Activated CD8-positive, alpha-beta memory T cell treated with anti-CD3 and anti-CD28 coated beads for 4 hours (primary cell): ENCODE measurements at places on chromosomes 5 and 9.

- no peak for DNase-seq
Observed at GRCh38 chr5:76021936-76022584, 61.1 kb upstream of the SV2C start.

DNA sequence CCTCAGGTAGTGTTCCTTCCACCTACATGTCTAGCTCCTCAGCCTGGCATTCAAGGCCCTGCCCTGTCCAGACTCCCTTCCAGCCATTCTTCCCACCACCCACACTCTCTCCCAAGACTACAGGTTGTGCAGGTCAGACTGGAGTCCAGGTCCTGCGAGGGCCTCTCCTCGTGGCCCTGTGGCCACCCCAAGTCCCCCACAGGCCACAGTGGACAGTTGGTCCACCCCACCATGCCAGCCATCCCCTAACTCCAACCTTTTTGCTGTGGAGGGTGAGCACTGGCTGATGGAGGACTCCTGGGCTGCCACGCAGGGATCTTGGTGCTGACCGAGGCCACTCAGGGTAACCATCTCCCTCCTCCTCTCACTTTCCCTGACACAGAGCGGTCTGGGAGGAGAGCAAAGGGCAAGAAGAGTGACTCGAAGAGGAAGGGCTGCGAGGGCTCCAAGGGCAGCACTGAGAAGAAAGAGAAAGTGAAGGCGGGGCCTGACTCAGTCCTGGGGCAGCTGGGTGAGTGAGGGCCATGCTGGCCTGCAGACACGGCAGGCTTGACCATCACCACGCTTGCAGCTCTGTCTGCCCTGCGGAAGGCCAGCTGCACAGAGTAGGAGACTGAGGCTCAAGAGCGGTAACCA lies 51.0 kb downstream of the JADE2 start:
- DNase-seq, result no peak

- DNase-seq, result no peak
Observed at GRCh38 chr9:130692321-130692720, 1.3 kb upstream of the EXOSC2 start.

- DNase-seq, result no peak
Observed at GRCh38 chr9:73155968-73156864, 4.6 kb downstream of the ANXA1 start.

- DNase-seq, result no peak
Observed at GRCh38 chr9:88837731-88838130, 153.5 kb upstream of the S1PR3 start.

- no peak for DNase-seq
Observed at GRCh38 chr9:87346061-87346665, 151.5 kb upstream of the DAPK1 start.

DNA sequence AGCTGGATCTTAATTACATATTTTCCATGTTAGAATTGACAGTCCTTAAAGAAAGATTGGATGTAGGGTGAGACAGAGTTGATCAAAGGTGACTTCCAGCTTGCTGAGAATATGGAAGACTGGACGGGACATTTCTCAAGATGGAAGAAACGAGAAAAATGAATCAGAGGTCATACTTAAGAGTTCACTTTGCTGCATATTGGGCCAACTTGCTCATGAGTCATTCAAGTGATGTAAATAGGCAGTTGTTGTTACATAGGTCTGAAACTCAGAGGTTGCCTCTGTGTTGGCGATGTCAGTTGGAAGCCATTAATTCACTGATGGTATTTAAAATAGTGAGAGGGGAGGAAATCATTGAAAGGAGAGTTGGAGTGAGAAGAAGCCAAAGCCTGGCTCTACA lies 132.8 kb downstream of the CD180 start:
- DNase-seq, result no peak

GRCh38 chr5:9830184-9830583 lies 200.0 kb upstream of the TAS2R1 start:
- DNase-seq, result no peak

- DNase-seq, result no peak
Observed at GRCh38 chr9:95939472-95939871, 64.0 kb downstream of the ERCC6L2 start.

DNA sequence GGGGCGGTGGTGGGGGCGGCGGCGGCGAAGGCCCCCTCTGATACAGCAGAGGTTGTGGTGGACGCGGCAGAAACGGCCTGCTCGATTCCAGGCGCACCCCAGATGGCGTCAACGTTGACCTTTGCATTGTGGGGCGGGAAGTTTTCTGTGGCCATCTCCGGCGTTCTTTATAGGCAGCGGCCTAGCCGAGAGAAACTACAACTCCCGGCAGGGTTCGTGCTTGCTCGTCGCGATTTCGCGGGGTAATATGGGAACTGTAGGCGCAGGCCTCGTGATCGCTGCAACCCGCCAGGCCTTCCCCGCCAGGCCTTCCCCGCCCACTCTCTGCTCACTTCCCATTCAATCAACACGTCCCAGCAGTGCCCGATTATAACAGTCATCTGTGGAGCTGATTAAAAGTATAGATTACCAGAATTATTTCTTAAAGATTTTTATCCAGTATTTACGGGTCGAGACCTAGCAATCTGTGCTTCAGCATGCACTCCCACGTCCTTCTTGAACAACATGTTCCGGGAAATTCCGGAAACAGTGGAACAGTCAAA lies at the start of gene BOD1:
Gene BOD1, minus strand, starts transcription at position 74 of the 542 bp plus-strand sequence. CDS start 214 bp downstream, outside the sequence.
- peak; percentile 89 for DNase-seq

- DNase-seq, result no peak
Observed at GRCh38 chr5:176542135-176542595, 5.0 kb upstream of the RNF44 start.

- DNase-seq, result no peak
Observed at GRCh38 chr9:100104314-100104713, 5.3 kb downstream of the INVS start.

- DNase-seq, result no peak
Observed at GRCh38 chr9:96859461-96860198, 5.3 kb upstream of the ZNF782 start.

DNA sequence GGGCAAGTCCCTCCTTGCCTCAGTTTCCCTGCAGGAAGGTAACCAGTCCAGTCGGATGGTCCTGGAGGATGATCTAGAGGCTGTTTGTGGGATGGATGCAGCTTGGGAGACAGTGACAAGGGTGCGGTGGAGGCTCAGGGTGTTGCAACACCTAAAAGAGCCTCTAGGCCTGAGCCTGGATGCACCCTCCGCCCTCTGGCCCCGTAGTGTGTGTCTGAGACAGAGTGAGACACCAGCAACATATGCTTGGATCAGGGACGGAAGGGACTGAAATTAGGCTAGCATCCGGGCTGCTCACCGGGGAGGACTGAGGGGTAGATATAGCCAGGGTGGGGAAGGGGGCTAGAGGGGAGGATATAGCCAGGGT lies 1.1 kb downstream of the CRAT start:
- no peak for DNase-seq

GRCh38 chr9:134993416-134993815 lies 75.7 kb upstream of the FCN1 start:
- DNase-seq, result no peak

GRCh38 chr5:31936683-31937082 lies 237.4 kb downstream of the GOLPH3 start:
- no peak for DNase-seq

DNA sequence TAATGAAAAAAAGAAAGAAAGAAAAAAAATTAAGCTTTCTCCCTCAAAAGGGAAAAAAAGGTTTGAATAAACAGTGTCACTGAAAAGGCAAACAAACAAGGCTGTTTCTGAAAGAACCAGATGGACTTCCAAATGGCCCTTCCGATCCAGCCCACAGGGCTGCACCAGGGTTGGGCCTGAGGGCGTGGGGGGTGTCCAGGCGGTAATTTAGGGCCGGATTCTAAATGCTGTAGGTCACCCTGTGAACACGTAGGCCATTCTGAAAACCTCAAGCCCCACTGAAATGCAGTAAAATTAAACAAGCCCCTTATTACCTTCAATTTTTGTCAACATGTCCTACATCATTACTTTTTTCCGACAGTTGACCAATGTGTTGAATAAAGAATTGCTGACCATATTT lies 132.1 kb downstream of the HSD17B3 start:
- DNase-seq, result no peak

DNA sequence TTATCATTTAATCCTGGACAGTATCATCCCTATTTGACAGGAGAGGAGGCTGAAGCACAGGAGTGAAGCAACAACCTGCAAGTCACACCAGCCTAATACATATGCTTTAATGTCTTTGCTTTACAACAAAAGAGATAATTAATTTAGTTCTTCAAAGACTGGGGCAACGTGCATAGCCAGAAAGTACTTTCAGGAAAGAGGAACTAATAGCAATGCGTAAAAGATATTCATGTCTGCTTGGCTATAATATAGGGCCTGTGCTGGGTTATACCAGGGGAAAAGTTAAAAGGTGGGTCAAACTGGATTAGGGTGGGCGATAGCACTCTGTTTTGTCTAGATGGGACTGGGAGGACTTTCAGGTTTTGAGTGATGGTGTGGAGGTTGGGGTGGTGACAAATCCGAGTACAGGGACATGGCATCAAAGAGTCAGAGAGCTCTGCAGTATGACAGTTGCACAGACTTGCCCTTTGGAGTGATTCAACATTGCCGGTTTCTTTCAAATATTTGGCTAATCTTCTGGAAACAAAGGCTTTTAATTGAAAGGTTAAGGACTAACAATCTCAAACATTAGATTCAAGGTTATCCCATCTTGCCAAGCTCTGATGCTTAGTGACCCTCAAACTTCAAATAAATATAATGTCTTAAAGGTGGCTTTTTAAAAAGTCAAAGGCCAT lies 11.9 kb downstream of the DAB2 start:
- DNase-seq, result no peak

DNA sequence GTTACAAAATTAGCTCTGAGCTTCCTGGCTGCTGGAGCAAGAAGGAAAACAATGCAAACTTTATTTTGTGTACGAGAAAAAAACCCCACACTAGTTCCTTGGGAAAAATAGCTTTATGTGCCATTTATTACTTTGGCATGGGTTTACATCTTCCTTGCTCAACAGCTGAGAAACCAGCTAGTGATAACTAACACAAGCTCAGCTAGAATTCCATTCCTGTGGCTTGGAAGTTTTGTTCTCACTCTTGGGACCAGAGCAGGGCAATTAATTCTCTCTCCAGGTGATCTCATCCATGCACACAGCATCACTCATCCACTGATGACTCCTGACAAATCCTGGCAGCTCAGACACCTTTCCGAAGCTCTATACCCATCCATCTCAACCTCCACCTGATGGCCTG lies 104.1 kb downstream of the CRB2 start:
- DNase-seq, result no peak

DNA sequence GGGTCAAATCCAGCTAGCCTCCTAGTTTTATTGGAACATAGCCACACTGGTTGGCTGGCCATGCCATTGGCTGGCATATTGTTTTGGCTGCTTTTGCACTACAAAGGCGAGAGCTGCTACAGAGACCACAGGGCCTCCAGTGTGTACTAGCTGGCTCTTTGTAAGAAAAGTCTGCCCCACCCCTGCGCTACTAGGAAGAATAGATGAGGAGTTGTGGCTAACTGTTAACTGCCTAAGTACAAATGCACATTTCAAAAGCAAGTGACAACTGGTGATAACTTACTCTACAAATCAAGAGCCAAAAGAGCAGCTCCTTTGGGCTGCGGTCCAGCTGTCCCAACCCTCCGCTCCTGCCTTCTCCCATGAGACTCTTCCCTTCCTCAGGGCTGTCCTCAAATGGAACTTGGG lies 63.9 kb downstream of the SERINC5 start:
- DNase-seq, result no peak

- no peak for DNase-seq
Observed at GRCh38 chr5:108420755-108421154, 38.9 kb upstream of the FBXL17 start.

GRCh38 chr9:6758248-6758497 lies 400 bp downstream of the KDM4C start:
- no peak for DNase-seq

GRCh38 chr5:109649318-109649717 lies 40.4 kb upstream of the MAN2A1 start:
- DNase-seq, result no peak

GRCh38 chr5:177437623-177438022 lies 9.0 kb upstream of the PRR7 start:
- no peak for DNase-seq

DNA sequence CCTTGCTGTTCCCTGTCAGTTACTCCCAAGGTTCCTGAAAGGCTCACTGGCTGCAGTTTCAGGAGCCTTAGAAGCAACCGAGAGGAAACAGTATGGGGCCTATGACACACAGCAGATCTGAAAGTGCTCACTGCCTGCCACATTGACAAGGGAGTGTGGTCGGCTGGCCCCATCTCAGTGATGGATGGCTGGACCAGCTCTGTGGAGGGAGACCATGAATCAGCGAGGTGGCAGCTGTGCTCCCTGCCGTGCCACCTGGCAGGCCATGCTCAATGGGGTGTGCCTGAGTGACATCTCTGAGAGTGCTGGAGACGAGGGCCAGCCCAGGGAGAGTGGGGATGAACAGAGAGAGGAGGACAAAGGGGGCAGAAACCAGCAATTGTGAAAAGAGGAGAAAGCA lies 49.1 kb downstream of the DOCK2 start:
- no peak for DNase-seq

DNA sequence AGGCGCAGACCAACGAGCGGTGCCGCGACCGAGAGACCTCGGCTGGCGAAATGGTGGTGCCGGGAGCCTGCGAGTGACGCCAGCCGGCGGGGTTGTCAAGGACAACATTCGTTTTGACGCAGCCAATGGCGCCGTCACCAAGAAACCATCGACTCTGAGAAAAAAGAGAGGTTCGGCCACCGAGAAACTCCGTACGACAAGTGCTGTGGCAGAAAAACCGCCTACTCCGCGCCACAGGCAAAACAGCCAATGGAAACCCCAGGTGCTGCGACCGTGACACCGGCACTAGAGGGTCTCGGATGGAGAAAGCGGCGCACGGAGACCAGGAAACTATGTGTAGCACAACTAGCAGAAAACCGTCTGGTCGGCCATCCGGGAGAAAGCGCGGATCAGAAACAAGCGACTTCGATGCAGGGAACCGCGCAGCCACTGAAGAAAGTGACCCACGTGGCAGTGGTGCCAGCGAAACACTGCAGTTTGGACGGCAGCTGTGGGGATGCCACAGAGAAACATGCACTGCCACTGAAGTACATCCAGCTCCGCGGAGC lies 88.8 kb downstream of the ANXA2R start:
- peak; percentile 42 for DNase-seq

- DNase-seq, result no peak
Observed at GRCh38 chr9:10252174-10252573, 360.6 kb downstream of the PTPRD start.

DNA sequence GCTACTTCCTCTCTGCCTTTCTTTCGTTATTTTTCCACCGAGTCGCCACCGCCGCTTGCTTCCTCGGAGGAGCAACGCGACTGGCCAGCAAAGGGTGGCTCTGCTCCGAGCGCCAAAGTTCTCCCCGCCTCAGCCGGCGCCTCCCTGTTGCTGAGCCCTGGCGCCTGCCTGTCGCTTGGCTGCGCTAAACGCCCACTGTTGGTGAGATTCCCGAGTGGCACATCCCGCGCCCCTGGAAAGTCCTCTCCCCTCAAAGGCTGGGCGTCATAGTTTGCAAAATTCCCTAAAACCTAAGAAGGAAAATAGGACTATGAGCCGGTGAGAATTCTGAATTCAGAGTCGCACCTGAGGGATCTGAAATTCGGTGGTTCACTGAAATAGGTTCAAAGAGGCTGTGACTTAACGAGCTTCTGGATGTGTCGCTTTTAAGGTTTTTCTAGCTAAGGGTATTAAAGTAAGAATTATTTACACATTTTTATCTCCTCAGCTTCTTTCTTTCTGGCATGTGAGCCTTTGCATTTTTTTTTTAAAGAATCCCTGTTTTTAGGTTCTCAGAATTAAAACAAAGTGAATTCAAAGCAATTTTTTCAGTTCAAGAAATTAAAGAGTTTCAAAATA lies at the start of gene GRIN3A:
Gene GRIN3A, minus strand, starts transcription at position 82 of the 618 bp plus-strand sequence. CDS start 668 bp downstream, outside the sequence.
- no peak for DNase-seq

- DNase-seq, result no peak
Observed at GRCh38 chr5:175610381-175610780, 47.5 kb upstream of the HRH2 start.
